Ovary (tissue), 10 donors: ENCODE measurements at places on chromosomes 1 and 21.

GRCh38 chr1:186865253-186865652 lies 36.5 kb downstream of the PLA2G4A start:
- DNase-seq: no peak

GRCh38 chr1:26158908-26159742 lies at the start of gene FAM110D:
Gene FAM110D (plus strand): TSS chr1:26159079. CDS start chr1:26161292, 2,213 bp downstream.
- DNase-seq: no peak

DNA sequence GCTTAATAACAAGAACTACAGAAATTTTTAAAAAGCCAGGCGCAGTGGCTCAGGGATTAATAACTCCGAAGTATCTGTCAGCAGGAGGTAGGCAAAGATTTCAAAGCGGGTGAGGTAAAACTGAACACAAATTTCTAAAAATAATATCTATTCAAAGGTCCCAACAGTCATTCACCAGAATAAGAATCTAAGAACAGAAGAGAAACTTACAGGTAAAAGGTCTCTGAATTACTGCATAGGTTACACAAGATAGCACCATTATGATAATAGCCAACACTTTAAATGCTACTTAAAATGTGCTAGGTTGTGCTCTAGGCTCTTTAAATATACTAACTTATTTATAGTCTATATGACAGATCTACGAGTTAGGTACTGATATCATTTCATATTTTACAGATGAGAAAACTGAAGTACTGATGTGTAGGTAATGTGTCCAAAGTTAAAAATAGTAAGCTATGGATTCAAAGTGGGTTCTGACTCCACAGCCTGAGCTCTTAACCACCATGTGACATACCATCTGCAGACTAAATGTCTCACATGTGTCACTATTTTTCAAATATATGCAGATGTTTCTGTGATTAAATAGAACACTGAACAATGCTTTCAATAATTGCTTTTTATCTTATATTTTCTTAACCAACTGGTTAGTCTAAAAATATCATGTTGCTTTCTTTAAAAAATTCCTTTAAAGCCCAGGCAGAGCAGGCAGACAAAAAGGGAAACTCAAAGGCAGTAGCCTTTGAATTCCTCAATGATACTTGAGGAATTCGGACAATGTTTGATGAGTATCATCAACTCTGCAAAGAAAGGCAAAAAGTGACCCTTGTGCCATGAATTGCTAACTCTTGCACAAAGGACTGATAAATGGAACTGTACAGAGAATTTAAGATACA lies 80.5 kb upstream of the TTC39A start:
- DNase-seq: no peak

- no peak for DNase-seq
These were observed 5.5 kb downstream of the SORT1 start for GRCh38 chr1:109392037-109392787.
